ENCODE measurements at places on chromosomes 2 and 18.

DNA sequence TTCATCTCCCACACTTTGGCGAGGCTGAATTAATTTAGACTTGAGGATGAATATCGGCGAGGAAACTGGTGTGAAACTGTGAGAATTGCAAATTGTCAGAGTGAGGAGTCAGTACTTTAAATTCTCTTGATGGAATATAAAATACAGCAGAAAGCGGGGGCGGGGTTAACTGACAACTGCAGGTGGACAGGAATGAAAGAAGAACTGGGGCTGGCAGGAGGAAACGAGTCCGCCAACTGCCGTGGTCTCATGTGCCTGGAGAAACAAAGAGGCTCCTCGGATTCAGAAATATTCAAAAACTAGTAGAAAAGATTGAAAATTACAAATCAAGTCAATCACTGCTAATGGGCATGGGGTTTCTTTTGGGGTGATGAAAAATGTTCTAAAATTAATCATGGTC lies 44.3 kb downstream of the MOGAT1 start:
- DNase-seq, result no peak

DNA sequence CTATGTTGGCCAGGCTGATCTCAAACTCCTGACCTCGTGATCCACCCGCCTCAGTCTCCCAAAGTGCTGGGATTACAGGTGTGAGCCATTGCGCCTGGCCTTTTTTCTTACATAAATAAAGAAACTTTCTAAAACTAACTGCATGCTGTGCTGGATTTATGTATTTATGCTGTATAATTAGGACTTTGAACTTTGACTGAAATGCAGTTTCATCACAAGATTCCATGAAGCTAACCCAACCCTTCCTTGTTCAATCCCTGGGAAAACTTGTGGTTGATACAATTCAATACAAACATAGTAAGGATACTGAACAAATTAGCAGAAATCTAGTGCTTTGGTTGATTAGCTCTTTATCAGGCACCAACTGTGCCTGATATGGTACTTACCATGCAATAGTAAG lies 20.9 kb upstream of the SLC35F5 start:
- no peak for DNase-seq

DNA sequence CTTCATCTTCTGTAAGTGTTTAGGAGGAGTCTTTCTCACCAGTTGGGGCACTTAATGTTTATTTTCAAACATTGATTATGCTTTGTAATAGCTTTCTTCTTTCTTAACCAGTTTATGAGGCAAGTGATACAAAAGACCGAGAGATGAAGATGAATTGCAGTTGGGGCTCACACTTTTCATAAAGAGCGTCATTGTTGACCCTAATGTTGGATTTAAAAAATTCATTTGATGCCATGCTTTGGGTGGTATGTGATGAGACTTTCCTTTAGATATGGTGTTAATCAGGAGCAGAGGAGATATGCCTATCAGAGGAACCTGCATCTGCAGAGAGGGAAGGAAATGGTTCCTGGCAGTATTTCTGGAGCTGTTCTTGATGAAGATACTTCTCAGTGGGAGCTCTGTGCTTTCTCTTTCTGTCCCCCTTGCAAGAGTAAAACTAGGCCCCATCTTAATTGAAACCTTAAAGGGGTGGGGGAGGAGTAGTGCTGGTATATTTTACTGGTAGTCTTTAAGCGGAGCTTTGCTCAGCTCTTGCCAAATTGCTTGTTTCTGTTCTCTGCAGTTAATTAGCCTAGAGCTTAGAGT lies 2.3 kb downstream of the EML4 start:
- DNase-seq, result no peak

- no peak for DNase-seq
Measured at GRCh38 chr2:16151651-16152050, 211.3 kb downstream of the MYCN start.

- DNase-seq, result no peak
Measured at GRCh38 chr2:137981112-137981656, 16.9 kb downstream of the HNMT start.
